ENCODE measurements at places on chromosomes 7 and 10.

DNA sequence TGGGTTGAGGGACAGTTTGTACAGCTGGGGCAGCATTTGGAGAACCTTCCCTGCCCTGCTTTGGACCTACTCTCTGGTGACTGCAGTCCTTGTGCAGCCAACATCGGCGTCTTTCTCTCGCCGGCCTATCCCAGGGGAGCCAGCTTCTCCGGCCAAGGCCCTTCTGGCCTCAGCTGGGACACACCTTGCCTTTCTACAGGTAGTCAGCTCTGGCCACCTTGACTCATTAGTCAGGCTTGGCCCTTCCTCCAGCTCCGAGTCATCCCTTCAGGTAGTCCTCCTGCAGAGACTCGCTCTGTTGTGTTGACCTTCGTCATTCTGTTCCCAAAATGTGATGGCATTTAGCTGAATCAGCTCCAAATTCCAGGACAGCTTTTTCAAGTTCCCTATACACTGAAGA, 145.0 kb upstream of the CHST15 start:
- no peak for DNase-seq

DNA sequence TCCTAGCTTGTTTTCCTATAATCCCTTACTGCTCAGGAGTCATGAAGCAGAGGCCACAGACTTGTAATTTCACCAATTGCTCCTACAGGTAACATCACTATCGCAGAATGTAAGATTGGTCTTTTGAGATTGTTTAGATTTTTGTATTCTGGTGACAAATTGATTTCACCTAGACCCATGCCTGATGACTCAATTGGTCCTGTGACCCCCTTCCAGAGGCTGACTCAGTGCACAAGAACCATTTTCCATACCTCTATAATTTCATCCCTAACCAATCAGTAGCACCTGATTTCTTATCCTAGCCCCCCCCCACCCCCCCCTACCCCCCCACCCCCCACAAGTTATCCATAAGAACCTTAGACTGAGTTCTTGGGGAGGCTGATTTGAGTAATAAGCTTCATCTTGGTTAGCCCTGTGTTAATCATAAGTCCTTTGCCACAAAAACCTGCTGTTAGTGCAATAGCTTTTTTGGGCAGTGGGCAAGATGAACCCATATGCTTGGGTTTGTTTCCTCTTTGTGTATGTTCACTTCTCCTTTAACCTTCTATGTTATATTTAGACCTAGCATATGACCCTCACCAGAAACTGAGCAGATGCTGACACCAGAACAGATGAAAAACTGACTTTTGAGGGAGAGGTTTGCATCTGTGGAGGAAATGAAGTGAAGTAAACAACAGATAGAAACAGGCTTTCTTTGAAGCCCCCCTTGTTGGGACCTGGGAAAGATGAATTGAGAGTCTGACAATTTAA, 187.1 kb downstream of the KIF20B start:
- peak; percentile 87 for DNase-seq

DNA sequence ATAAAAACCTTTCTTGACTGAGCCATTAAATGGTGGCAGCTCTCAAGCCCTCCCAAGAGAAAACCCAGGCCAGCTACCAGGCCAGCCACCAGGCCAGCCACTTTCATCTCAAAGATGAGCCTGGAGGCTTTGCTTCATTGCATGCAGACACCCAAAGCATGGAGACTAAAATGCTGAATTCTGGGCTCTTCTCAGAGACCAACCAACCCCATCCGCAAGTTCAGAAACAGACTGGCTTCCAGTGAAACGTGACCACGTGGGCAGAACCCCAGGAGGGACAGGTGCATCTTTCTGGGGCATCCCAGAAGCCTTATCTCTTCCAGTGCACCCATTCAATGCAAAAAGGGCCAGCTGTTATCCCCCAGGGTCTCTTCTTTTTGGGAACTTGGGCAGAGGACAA, 20.9 kb downstream of the CHST15 start:
- DNase-seq: no peak

DNA sequence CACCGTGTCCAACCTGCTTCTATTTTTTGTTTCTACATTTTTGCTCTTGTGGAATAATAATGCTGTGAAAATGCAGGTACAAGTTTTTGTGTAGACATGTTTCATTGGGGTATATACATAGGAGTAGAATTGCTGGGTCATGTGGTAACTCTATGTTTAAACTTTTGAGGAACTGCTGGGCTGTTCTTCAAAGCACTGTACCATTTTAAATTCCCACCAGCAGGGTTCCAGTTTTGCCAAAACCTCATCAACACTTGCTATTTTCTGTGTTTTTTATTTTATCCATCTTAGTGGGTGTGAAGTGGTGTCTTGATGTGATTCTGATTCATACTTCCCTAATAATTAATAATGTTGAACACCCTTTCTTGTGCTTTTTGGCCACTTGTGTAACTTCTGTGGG, 138.6 kb downstream of the RGS10 start:
- DNase-seq: peak; percentile 28

- no peak for DNase-seq
Measured at GRCh38 chr10:75444781-75445386, 13.5 kb downstream of the LRMDA start.

- DNase-seq: no peak
Measured at GRCh38 chr10:31124852-31125251, 93.2 kb upstream of the ZNF438 start.

DNA sequence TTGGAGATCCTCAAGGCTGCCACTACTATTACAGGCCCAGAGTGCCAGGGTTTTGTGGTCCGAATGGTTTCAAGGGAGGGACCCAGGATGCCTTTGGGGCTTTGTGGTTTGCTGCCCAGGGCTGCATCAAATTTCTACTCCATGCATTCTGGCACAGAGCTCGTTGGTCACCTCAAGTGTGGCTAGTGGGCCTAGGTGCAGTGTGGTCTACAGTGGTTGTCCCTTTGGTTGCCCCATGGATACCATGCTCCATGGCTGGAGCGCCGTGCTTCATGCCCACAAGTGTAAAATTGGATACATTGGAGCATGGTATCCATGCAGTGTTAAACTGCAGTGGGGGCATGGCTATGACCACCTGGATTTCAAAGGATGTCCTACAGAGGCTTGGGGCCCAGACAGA, 5.4 kb upstream of the PRF1 start:
- no peak for DNase-seq

DNA sequence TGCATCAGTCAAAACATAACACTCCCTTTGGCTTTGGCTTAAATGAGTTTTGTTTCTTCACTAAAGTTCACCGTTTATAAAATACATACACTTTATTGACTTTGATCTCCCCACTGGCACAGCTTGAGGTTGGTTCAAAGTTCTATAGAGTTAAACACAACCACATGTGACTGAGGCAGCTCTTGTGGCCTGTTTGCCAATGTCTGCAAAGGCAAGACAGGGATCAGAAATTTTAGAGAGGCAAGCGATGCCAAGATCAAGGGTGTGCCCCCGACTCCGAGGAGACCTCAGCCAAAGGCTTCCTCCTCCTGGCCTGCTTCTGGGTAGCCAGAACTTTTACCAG, 129.8 kb upstream of the JCAD start:
- DNase-seq: no peak

- no peak for DNase-seq
Measured at GRCh38 chr10:46084321-46085165, 38.5 kb upstream of the MSMB start.

GRCh38 chr10:106958589-106959361, 205.7 kb downstream of the SORCS1 start:
- peak; percentile 77 for DNase-seq

DNA sequence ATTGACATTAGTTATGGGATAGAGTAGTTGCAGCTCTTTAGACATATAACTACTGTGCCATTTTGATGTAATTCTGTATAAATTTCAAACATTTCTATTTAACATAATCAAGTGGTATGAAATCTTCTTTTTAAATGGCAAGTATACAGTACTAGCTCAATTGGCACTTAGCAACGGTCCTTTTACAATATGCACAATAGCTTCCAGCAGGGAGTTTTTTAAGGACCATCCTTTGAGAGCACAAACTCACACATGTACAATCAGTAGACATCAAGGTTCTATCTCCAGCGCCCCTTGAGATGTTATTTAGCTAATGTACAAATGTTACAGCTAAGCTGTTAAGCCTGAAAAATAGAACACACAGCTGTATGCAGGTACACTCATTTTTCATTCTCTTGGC, 480.7 kb downstream of the TFEC start:
- no peak for DNase-seq

DNA sequence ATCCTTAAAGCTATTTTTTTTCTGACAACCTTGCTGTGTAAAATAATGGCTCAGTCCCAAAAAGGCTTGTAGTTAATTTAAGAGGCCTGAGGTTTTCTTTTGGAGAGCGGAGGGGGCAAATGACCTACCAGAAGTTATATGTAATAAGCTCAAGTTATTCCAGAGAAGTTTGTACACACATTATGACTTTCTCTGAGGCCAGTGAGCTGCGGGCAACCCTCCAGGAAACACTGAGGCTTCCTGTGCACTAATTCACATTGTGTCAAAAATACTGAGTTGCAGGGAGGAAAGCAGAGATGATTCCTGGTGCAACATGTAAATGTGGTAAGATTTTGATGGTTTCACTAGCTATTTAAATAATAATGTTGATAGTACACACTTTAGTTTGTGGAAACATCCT, 188.6 kb downstream of the DIP2C start:
- no peak for DNase-seq

DNA sequence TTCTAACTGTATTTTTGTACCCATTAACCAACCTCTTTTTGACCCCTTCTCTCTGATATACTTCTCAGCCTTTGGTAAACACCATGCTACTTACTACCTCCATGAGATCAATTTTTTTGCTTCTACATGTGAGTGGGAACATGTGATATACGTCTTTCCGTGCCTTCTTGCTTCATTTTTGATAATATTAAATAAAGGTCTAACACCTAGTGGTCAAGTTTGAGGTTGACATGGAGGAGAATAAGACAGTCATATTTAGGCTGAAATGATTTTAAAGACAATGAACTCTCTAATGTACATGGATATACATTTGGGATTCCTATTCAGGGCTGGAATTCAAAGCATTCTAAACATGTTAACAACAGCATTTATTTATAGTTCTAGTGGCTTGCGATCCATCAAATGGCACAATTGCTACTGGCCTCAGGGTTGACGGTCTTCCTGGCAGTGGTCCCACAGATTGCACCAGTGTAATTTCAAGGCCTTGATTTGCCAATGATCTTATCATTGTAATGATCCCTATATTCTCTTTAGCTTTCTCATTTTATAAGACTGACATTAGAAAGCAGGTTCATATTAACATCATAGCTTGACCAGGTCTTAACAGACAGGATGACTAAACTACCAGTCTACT, 315.9 kb upstream of the ETV1 start:
- DNase-seq: no peak

DNA sequence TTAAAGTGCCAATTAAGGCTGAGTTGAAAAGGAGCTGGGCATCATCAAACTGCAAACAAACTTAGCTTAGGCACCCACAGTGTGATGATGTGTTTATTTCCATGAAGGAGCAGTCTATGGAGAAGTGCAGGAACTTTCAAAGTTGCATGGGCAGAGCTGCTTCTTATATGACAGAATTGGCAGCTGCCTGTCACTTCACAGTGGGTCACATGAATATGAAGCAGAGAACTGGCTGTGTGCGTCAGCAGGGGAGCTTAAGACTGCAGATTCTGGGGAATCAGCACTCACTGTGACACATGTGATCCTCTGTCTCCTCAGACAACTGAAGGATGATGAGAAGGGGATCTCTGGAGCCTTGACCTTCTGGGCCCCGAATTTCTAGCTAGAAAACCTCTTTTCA, 36.6 kb downstream of the RBM28 start:
- peak; percentile 82 for DNase-seq
